ENCODE measurements at places on chromosomes 7 and 10.

GRCh38 chr7:129848436-129848835 is 104.3 kb downstream of the UBE2H start:
- DNase-seq = no peak

DNA sequence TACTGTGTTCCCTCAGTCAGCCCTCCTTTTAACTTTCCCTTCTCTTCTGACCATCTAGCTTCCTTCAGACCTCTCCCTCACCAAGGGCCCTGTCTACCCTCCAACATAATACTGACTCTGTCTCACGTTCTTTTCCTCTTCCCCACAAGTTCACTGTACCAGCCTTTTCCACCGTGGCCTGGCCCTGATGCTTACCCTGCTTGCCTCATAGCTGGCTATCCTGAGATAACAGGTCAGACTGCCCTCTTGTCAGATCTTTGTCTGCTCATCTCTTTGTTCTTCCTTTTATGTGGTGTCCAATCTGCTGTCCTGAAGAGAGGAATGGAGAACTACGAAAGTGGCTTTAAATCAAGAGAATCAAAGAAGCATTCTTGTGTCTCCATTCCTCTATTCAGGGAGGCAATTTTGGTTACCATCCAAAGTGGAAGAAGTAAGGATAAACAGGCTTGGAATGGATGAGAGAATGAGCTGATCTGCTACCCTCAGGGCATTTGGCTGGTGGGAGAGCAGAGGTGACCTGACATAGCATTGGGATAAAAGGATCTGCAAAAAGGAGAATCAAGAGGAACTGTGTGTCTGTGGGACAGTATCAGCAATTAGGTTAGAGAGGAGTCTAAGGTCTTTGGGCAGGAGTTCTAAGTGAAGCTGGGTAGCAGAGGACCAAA is 8.1 kb downstream of the BTAF1 start:
- DNase-seq = no peak

DNA sequence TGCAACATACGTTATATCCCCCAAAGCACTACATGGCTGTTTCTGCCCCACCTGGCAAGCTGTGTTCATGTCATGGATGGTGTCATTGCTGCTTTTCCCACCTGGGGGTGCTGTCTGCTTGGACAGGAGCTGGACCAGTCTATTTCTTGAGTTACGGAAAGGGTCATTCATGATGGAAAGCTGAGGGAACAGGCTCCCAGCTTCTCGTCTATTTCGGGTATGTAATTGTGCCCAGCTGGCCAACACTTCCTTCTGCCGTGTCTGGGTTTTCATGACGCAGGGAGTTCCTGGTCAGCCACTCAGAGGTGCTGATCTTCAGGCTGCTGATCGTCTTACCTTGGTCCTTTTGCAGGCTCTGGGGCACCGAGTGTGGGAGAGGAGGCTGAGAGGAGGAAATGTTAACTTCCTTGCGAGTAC is 8.6 kb downstream of the BTBD16 start:
- peak; percentile 33 for DNase-seq

GRCh38 chr7:117837841-117838240 is 35.4 kb downstream of the CTTNBP2 start:
- DNase-seq = no peak

DNA sequence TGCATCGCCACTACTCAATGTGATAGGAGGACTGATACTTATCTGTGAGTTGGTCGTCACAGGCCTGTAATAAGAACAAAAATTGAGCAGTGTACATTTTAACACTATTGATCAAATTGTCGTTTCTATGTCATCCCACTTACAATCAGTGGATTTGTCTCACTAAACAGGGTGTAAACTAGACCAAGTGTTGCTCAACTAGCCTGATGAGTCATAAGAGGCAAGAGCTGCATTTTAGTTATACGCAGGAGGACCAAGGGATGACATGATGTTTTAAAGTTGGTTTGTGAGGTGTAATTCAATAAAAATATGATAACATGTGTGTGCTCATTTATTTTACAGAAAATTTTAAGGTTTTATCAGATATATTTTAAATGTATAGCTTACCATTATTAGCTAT is 1239.2 kb downstream of the REEP3 start:
- no peak for DNase-seq

GRCh38 chr10:3624367-3624766 is 160.6 kb downstream of the KLF6 start:
- no peak for DNase-seq

DNA sequence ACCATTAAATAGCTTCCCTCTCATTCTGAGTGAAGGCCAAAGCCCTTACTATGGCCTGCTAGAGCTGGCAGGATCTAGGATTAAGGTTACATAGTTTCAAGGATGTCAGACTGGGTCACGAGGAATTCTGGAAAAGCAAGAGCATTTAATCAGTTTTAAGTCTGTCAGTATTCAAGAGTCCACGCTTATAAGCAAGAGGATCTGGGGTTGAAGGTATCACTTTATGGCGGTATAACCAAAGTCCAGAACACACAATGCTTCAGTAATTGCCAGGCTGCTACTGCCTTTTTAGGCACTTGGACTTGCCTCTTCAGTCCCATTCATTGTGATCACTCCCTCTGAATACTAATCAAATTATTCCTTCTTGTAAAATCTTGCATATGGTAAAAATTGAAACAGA is 101.0 kb downstream of the HBP1 start:
- DNase-seq = no peak

- no peak for DNase-seq
Observed at GRCh38 chr10:125562737-125563136, 120.2 kb downstream of the TEX36 start.

DNA sequence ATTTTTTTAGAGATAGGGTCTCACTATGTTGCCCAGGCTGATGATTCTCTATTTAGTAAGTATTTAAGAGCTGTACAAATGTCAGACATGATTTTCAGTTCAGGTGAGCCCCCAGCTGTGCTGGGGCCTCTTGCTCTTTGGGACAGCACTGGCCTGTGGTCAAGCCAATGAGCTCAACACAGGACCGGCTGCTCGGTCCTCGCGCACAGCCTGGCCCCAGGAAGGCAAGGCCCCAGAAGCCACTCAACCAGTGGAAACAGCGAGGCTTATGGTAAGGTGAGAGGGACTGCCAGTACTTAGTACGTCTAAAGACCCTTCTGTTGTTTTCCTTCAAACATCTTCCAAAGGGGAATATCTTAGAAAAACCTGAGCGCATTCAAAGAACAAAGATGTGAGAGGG is 211.8 kb downstream of the SKIDA1 start:
- no peak for DNase-seq

DNA sequence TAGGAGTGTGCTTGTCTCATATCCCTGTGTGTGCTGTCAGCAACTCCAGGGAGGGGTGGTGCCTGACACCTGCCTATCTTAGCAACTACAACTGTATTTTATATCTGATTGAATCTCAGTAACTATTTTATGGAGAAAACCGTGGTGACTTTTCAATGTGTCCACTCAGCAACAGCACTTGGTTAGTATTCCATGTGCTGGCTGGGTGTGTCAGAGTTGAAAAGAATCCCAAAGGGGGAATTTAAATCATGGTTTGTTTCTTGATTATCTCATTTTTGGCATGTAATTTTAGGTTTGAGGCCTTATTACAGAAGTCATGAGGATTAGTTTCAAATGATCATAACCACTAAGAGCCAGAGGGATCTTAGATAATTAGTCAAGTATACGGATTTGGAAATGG is 425.7 kb upstream of the FZD8 start:
- no peak for DNase-seq

DNA sequence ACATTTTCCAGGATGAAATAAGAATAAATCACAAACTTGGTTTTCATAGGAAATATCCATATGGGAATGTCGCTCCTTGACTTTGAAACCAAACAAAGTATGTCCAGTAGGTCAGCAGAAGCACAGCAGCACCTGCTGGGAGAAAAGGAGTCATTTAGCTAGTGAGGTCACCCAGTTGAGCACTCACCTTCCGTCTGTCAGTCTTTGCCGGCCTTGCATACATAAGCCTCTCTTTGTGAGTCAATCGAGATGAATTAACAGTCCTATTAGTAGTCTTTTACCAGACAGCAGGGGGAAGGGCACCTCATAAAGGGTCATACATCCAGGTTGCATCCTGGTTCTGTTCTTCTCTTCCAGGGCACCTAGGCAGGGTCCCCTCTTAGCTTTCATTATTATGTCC is 232.5 kb upstream of the FZD1 start:
- no peak for DNase-seq

GRCh38 chr7:92625617-92626016 is 35.4 kb upstream of the FAM133B start:
- DNase-seq = no peak

DNA sequence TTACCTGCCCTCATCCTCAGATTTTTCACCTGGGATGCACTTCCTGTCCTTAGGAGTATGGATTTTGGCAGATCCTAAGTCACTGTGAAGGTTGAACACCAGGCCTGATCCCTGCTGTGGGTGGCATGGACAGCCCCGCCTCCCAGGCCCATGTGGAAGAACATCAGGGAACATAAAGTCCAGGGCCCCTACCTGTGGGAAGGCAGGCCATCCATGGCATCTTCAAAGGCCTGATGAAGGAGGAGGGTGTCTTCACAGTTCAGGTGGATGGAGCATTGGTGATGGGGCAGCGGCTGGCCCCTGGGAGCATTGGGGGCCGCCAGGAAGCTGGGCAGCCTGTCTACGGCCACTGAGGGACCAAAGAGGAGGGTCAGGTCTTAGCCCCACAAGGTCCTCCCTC is 24.6 kb downstream of the PYROXD2 start:
- no peak for DNase-seq

GRCh38 chr10:132329565-132330485 is 2.2 kb upstream of the LRRC27 start:
- DNase-seq = peak; percentile 43

GRCh38 chr10:78491812-78492211 is 458.1 kb downstream of the RPS24 start:
- DNase-seq = no peak

- DNase-seq = no peak
Observed at GRCh38 chr7:139422126-139422525, 61.3 kb downstream of the KLRG2 start.

DNA sequence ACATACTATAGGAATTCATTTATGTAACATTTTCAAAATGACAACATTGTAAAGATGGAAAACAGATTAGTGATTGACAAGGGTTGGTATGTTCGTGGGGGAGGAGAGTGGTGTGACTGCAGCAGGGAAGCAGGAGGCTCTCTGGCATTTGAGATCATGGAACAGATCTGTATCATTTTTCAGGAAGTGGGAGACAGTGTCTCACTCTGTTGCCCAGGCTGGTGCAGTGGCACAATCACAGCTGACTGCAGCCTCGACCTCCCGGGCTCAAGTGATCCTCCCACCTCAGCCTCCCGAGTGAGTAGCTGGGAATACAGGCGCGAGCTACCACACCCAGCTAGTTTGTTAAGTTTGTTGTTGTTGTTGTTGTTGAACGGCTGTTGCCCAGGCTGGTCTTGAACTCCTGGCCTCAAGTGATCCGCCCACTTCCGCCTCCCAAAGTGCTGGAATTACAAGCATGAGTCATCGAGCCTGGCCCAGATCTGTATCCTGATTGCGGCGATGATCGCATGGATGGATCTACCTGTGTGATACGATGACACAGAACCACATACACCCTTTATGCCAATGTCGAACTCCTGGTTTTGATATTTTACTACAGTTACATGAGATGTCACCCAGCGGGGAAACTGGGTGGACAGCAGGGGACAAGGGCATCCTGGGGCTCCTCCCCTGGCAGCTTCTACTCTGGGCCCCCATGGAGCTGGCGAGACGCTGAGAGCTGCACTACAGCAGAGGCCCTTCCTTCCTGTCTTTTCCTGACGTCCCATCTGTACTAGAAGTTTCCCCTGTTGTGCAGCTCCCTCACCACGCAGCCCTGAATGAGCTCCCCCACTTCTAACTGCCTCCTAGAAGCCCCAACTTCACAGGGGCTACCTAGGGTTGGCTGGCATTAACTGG is 12.3 kb upstream of the CYTH3 start:
- no peak for DNase-seq

GRCh38 chr7:156725936-156726335 is 85.4 kb downstream of the RNF32 start:
- no peak for DNase-seq

DNA sequence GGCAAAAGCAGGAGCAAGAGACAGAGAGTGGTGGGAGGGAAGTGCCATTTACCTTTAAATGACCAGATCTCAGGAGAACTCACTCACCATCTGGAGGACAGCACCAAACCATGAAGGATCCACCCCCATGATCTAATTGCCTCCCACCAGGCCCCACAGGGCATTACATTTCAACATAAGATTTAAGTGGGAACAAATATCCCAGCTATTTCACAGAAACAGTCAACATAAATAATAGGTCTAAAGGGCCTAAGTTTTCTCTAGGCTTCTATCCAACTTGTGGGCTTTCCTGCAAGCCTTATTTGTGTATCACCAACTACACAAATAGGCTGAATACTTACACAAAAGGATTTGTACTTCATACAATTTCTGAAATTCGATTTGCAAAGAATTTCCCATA is 196.8 kb upstream of the POT1 start:
- DNase-seq = peak; percentile 8

DNA sequence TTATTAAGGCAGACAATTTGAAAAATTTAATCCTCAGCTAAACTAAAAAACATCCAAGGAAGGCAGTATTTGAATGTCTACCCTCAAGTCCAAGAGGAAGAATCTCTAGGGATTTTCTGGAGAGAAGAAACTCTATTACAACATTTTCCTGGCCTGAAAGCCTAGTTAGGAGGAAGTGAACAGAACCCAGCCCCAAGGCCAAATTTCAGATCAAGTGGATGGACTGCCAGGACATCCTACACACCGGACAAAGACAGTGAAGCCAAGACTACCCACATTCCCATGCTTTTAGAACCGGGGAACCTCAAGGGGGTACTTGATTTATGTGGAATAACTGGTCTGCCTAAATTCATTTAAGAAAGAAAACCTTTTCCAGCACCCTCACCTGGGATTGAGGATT is 108.9 kb upstream of the MEOX2 start:
- DNase-seq = no peak

- DNase-seq = no peak
Observed at GRCh38 chr7:148733496-148733895, 34.8 kb downstream of the CUL1 start.

- no peak for DNase-seq
Observed at GRCh38 chr10:69867699-69868558, 66.2 kb downstream of the COL13A1 start.

DNA sequence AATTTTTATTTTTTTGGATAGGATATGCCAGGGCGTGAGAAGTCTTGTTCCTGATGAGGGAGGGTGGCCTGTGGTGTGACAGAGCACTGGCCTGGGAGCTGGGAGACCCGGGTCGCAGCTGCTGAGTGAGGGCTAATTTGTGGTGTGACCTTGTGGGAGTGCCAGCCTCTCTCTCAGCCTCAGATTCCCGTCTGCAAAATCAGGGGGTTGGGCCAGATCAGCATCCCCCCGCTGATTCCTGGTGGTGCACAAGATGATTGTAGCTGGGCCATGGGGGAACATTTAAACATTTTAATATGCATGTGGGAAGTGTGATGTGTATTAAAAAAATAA is 14.9 kb downstream of the TSPAN15 start:
- no peak for DNase-seq

DNA sequence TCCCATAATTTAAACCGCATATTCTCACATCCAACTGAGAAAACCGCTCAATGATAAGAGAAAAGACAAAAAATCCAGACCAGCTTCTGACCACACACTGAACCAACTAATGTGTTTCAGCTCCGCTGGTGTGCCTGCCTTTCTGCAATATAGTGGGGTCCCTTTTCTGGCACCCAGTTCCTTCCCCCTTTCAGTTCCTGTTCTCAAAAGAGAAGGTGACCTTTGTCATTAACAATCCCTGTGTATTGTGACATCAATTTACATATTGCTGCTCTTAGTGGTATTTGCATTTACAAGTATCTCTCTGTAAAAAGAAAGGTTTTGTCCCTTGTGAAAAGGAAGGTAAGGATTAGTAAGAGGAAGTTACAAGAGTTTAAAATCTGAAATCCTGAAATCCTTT is 1.4 kb downstream of the PPP1R17 start:
- no peak for DNase-seq

All from right kidney (tissue), 9 donors.